ENCODE measurements at places on chromosomes 12 and 14. TPM values are rescaled to one million over a fixed set of nuclear protein-coding genes. Genes with fewer than 3 reads are reported as not detected.

DNA sequence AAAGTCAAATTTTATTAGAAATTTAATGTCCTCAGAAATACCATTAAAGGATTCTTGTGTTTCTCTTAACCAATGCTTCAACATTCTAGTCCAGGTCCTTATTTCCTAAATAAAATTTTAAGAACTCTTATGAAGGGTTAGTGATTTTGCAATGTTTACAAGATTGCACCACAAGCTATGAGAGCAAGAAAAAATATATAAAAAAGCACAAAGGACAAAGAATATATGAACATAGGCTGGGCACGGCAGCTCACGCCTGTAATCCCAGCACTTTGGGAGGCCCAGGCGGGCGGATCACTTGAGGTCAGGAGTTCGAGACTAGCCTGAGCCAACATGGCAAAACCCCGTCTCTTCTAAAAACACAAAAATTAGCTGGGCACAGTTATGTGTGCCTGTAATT, 7.7 kb downstream of the RACGAP1 start:
- no peak overlapping the region for H3K27ac ChIP-seq
- no peak overlapping the region for H3K4me3 ChIP-seq
- no peak for DNase-seq
- H3K27me3 ChIP-seq = no peaks in the 10 kb centered on the region
- H3K36me3 ChIP-seq = no peaks in the 10 kb centered on the region

GRCh38 chr12:68231229-68231628, 5.6 kb upstream of the IL26 start:
- no peak overlapping the region for H3K4me3 ChIP-seq
- no peaks in the 10 kb centered on the region for H3K27me3 ChIP-seq
- DNase-seq = no peak

LPAR5 gene
- 10.0 TPM for total RNA-seq

KCNMB4 gene
- not detected for total RNA-seq

DBX2 gene
- total RNA-seq = not detected

LRRK2 gene
- 3.3 TPM for total RNA-seq
